Activated CD8-positive, alpha-beta memory T cell treated with anti-CD3 and anti-CD28 coated beads, Interleukin-2, amount 10 ng/mL, durations not matched to agents 7 days and 5 days (primary cell): ENCODE measurements at places on chromosomes 5 and 9.
A peak's percentile ranks its signal among the peaks of the same experiment; 100 is the strongest.

GRCh38 chr5:96075579-96076289 lies 114.1 kb upstream of the ELL2 start:
- DNase-seq = no peak

GRCh38 chr5:130966990-130967525 lies 198.0 kb downstream of the HINT1 start:
- no peak for DNase-seq

- DNase-seq = no peak
Measured at GRCh38 chr9:98406469-98406868, 151.0 kb upstream of the TBC1D2 start.

GRCh38 chr9:130992682-130993032 lies 16.3 kb upstream of the LAMC3 start:
- no peak for DNase-seq

DNA sequence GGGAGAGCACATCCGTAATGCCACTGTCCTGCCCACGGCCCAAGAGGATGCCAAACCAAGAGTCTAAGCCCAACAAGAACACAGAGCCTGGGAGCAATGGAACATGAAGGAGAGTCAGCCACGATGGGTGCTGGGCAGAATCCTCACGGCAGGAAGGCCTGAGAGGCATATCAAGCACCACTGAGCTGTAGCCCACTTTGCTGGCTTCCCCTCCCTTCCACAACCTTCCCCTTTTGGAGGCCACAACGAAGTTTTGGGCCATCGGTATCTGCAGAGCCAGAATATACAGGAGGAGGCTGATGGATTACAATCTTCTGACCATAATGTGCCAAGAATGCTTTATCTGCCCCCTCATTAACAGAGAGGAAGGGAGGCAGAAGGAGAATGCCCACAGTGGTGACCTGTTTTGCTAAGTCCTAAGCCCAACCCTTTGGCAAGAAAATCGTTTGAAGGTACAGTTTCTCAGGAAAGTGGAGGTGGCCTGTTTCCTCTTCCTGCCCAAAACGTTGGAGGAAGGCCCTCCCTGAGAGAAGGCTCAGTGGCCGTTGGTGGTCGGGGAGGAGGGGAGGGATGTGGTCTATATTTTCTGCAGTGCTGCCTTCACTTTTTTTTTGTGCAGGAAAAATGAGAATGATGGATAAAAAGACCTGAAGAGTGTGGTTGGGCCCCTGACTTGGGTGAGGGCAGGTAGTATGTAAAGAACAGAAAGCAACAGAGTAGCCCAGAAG lies 26.2 kb downstream of the MACROH2A1 start:
- DNase-seq = peak; percentile 53
